Left ventricle myocardium superior (tissue), 1 donor: ENCODE measurements at places on chromosomes 16 and 17.

- no peak for DNase-seq
Measured at GRCh38 chr17:60098578-60098977, 19.9 kb upstream of the HEATR6 start.

- no peak for DNase-seq
Measured at GRCh38 chr17:57035971-57036481, 49.0 kb upstream of the AKAP1 start.

DNA sequence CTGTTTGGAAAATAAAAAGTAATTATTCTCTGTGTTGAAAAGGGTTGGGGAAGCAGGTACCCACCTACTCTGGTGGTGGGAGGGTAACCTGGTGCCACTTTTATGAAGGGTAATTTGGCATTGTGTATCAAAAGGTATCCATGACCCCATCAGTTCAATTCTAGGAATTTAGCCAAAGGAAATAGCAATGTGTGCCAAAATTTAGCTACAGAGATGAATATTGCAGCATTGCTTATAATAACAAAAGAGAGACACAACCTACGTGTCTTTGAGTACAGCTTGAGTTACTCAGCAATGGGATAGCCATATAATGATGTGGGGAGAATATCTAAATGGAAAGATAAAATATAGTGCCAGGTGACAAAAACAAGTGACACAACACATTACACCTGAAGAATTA, 170.7 kb downstream of the NTN1 start:
- DNase-seq = no peak

GRCh38 chr16:2019518-2019920, at the start of gene NPW:
Gene NPW, plus strand, starts transcription at chr16:2019785.
- no peak for DNase-seq

- peak; percentile 81 for DNase-seq
Measured at GRCh38 chr16:70750893-70751467, 50.0 kb downstream of the VAC14 start.

DNA sequence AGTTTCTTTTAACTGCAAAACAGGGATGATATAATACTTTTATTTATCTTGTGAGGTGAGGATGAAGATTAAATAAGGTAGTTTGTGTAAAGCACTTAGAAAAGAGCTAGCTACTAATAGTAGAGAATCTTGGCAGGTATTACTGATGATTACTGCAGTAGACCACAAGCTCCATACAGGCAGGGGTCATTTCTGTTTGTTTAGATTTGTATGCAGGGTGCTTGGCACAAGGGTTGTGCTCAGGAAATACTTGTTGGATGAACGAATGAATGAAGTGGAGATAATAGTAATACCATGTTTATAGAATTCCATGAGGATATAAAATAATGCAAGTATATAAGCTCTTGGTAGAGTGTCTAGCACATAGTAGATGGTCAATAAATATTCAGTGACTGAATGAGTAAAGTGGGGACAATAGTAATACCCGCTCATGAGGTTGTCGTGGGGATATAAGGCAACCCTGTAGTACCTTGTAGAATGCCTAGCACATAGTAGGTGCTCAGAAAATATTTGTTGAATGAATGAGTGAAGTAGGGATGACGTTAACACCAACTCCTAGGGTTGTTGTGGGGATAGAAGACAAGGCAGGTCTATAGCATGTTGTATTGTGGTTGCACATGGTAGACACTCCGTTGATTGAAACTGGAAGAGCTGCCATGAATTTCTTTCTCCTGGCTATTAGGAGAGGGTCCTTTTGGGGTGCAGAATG, 83.0 kb downstream of the ABCC1 start:
- no peak for DNase-seq

GRCh38 chr17:82056729-82057621, 5.3 kb downstream of the GPS1 start:
- peak; percentile 33 for DNase-seq

DNA sequence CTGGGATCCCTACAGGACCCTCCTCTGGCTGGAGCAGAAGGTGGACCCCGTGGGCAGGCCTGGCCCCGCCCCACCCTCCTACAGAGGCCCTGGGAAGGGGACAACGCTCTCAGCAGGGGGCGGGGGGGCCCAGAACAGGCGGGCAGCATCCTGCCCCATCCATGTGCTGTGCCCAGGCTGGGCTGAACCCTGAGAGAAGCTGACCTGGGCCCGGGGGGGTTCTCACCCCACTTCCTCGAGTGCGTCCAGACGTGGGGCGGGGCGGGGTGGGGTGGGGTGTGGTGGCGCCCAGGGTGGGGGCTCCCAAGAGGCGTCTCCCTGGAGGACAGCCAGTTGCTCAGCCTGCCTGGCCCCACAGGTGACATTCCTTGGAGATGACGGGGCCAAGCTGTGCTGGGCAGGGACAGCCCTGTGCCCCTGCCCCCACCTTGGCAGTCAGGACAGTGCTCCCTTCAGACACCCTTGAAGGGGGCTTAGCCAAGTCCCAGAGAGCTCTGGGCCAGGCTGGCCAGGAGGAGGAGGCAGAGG, 390 bp upstream of the UNC13D start:
- DNase-seq = peak; percentile 63

DNA sequence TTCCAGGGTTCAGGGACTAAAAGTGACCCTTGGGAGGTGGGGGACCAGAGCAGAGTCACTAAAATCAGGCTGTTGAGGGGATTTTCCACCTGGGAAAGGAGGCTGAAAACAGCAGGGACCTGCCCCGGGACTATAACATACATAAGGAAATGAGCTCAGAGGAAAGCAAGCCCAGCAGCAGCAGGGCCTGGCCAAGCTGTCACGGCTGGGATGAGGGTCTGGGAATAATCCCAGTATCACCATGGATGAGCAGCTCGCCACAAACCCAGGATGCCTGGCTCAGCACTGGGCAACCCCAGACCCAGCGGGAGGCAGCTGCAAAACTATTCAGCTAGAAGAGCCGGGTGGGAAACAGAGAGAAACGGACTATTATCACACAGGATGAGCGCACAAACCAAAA, 72.4 kb downstream of the RPH3AL start:
- no peak for DNase-seq

DNA sequence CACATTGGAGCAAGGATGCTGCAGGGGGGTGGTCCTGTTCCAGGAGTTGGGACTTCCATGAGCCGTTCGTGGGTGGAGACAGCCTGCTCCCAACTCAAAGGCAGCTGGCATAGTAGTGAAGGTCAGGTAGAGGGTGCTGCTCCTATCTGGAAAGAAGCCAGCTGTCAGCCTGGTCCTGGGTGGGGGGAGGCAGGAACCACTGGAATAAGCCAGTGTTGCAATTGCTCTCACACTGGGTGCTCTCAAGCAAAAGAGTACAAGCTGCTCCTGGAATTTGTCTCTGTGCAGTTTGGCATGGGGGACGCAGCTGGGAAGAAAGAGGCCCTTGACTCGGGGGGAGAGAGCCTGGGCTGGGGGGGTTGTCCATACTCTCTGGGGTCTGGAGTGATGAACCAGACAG, 8.7 kb downstream of the CACNG5 start:
- DNase-seq = no peak

DNA sequence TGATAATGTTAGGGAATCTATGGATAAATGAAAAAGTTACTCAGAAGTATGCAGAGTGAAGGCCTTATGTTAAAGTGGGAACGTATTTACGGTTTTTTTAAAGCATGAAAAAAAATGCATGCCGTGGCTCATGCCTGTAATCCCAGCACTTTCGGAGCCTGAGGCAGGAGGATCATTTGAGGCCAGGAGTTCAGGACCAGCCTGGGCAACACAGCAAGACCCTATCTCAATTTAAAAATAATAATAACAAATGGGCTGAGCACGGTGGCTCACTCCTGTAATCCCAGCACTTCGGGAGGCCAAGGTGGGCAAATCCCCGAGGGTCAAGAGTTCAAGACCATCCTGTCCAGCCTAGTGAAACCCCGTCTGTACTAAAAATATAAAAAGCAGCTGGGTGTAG, 6.0 kb downstream of the POLR2A start:
- DNase-seq = no peak

GRCh38 chr16:3183445-3184139, 4.4 kb upstream of the OR1F1 start:
- no peak for DNase-seq

DNA sequence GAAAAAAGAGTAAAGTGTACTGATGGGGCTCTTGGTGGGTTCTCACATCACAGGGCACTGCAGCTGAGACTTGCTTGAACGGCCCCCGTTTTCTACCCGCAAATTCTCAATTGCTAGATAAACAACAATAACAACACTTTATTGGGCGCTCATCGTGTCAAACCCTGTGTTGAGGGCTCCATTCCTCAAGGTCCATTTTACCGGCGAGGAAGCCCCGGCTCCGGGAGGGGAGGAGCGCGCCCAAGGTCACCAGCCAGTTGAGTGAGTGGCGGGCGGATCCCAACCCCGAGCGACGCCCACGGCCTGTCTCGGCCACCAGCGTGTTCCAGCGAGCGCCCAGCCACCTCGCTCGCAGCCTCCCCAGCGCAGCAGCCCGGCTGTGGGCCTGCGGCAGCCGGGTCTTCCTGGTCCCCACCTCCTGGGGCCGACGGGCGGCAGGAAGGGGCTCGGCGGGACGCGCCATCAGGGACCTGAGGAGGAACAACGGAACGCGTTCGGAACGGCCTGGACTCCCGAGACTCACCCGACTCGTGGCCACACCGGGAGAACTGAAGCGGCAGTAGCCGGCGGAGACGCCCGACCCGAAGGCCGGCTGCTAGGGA, 373 bp downstream of the CMC2 start:
- DNase-seq = peak; percentile 88

DNA sequence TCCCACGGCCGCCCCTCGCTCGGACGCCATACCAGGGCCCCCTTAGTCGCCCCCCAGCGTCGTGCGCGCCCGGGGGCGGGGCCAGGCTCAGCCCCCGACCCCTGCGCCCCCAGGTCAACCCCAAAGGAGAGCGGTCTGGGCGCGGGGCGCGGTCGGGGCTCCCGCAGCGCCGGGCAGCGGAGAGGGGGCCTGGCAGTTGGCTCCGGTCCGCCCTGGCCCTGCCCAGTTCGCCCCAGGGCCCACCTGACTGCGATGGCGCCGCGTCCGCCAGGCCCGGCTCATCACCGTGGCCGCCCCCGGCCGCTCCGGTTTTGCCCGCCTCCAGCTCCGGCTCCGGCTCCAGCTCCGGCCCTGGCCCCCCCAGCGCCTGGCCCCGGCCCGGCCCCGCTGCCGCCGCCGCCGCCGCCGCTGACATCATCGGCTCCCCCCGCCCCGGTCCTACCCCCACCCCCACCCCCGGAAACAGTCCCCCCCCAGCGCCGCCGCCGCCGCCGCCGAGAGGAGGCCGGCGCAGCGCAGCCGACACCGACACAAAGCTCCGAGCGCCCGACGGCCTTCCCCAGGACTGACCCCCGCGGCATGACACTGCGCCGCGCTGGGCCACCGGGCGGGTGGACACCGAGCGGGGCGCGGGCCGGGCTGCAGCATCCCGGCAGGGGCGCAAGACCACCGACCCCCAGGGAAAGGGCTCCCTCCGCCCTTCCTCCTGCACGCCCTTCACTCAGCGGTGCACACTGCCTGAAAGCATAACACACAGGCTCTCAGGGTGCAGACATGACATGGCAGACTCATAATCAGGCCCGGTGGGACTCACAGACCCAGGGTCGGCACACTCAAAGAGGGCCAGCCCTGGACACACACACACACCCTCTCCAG, at the start of gene ZBTB4:
Gene ZBTB4, minus strand, starts transcription at position 419 of the 876 bp plus-strand sequence. CDS start 12,830 bp downstream, outside the sequence.
- DNase-seq = peak; percentile 85

GRCh38 chr17:72839131-72839725, 253.3 kb downstream of the SLC39A11 start:
- no peak for DNase-seq

- no peak for DNase-seq
Measured at GRCh38 chr17:15185625-15185991, 79.5 kb downstream of the PMP22 start.

DNA sequence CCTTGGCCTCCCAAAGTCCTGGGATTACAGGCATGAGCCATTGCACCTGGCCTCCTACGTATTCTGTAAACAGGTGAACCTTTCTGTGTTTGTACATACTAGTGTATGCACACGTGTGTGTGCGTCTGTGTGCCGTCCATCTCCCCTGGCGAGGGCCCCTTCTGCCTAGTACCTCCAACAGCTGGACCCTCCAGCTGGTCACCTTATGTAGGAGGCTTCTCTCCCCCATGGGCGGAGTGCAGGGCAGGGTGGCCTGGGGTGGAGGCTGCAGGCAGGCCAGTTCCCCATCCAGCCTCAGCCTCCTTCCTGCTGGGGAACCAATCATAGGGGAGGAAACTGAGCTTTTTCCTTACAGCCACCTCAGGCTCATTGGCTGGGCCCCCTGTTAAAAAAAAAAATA, 24.4 kb upstream of the DOC2B start:
- no peak for DNase-seq

- DNase-seq = no peak
Measured at GRCh38 chr16:3166505-3166886, 21.5 kb upstream of the OR1F1 start.

DNA sequence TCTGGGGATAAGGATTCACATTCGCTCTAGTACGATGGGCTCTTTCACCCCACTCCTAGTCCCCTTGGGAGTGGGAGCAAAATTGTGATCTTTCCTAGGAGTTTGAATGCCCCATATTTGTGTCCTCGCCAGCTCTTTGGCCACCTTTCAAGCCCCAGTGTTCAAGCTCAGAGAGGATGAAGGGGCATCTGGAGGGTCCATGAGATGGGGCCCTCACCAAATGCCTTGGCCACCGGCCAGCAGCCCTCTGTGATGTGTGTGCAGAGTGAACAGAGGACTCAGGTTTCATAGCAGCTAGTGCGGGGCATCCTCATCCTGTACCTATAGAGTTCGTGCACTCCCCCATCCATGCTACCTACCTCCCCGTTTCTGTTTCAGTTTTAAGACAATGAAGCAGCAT, 140.6 kb downstream of the RAB11FIP4 start:
- no peak for DNase-seq

GRCh38 chr17:73595479-73595878, 48.8 kb downstream of the SDK2 start:
- DNase-seq = peak; percentile 81

DNA sequence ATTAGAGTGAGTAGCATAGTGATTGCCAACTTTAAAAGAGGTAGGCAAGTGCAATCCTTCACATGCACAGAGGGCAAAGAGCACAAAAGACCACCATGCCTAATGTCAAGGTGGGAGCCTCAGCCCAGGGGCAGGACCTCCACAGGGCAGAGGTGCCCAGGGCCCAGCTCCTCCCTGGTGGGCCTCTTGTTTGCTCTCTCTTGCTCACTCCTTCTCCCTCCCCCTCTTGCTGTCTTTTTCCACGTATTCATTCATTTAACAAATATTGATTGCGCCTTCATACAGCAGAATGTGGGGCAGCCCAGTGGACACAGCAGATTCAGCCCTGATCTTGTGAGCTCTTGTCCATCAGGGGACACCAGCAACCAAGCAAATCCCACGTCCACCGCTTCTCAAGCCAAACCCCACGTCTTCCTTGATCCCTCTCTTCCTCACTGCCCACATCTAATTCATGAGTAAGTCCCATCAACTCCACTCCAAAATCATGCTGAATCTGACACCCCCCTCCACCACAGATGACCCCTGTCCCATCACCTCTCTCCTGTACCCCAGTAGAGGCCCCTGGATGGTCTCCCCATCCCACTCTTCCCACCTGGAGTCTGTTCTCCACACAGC, 44.1 kb upstream of the RPL38 start:
- no peak for DNase-seq
